ENCODE measurements at places on chromosomes 5 and 9. TPM values are rescaled to one million over a fixed set of nuclear protein-coding genes. Genes with fewer than 3 reads are reported as not detected.

DNA sequence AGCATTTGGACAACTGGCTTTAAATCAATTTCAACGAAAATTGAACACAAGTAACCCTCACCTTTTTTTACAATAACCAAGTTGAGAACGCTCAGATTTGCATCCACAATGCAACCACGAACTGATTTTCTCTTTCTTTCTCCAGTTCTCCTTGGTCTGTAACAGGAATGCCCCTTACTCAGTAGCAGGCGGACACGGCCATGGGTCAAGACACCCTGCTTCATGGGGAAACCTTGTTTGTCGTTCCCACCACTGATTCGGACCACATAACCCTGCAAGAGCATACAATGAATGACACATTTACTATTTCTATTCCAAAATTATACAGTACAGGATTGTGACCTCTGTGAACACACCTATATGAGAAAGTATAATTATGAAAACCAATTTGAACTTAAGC, 1.4 kb downstream of the RPS6 start:
- no peaks in the 10 kb centered on the region for H3K27me3 ChIP-seq
- DNase-seq, result no peak
- H3K4me3 ChIP-seq, result peak overlapping the region; percentile 60
- no peak overlapping the region for H3K27ac ChIP-seq
- no peaks in the 10 kb centered on the region for H3K36me3 ChIP-seq

The HARS1 gene
- polyA plus RNA-seq, result 58.6 TPM

DNA sequence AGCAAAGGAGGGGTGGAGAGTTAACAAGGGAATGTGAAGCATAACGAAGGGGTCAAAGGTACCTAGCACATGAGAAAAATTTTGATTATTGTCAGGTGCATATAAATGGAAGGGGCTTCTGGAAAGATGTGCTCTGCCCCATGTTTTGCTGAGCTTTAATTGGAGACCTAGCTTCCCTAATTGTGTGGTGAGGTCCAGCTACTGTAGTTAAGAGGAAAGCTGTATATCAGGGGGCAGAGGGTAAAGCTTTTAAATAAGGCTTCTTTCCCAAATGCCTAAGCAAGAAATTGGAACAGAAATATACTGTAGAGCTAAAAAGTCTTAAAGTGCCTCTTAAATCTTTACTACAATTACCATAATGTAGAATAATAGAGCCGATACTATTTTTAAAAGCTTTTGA, 267.2 kb downstream of the MAT2B start:
- no peak for DNase-seq
- H3K4me1 ChIP-seq, result no peaks in the 10 kb centered on the region

The HBEGF gene
- polyA plus RNA-seq, result 50.7 TPM

The GFI1B gene
- 0.06 TPM for polyA plus RNA-seq

GRCh38 chr5:73418244-73418691, 30.3 kb downstream of the FOXD1 start:
- DNase-seq, result no peak
- no peak overlapping the region for H3K4me3 ChIP-seq
- no peak overlapping the region for H3K27ac ChIP-seq
- peaks cover 94% of the 10 kb centered on the region for H3K27me3 ChIP-seq

DNA sequence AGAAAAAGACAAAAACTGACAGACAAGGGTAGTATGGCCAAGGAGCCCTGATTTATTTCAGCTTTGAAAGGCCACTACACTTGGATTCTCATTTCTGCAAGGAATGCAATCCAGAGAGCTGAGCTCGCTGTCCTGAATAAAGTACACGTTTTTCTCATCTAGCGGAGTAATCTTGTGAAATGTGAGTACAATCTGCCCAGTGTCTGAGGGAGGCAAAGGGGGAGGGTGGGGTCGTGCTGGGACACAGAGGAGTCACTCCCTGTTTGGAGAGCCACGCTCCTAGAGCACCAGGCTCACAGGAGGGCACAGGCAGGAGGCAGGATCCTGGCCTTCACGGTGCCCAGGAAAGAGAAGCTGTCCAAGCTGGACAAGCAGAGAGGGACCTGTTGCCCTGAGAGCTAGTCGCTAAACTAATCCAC, 51.0 kb upstream of the IFNK start:
- H3K4me1 ChIP-seq, result no peaks in the 10 kb centered on the region
- H3K36me3 ChIP-seq, result no peaks in the 10 kb centered on the region

The PCDHA4 gene
- not detected for polyA plus RNA-seq

DNA sequence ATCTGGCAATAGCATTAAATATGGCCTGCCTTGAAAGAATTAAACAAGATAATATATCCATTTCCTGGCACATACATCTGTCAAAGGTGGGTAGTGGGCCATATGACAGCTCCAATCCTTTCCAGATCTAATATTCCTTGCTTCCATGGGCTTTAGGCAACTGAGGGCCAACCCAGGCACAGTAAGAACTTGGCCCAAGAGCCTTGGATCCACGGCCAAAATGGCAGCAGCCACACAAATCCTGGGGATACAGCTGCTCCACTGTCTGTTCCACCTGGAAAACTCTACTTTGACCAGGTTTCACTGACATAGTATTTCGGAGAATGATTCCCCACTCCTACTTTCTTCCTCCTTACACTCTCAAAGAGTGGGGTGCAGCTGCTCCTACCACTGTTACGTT, 13.3 kb downstream of the HAVCR1 start:
- H3K27me3 ChIP-seq, result no peaks in the 10 kb centered on the region
- no peaks in the 10 kb centered on the region for H3K36me3 ChIP-seq
- H3K4me1 ChIP-seq, result no peaks in the 10 kb centered on the region
- no peak overlapping the region for H3K4me3 ChIP-seq
- H3K27ac ChIP-seq, result peak overlapping the region; percentile 41

- no peak overlapping the region for H3K27ac ChIP-seq
- H3K27me3 ChIP-seq, result no peaks in the 10 kb centered on the region
- H3K36me3 ChIP-seq, result no peaks in the 10 kb centered on the region
- H3K4me3 ChIP-seq, result no peak overlapping the region
- DNase-seq, result no peak
- H3K4me1 ChIP-seq, result no peaks in the 10 kb centered on the region
These were observed 17.7 kb downstream of the RFX3 start for GRCh38 chr9:3508078-3508431.

DNA sequence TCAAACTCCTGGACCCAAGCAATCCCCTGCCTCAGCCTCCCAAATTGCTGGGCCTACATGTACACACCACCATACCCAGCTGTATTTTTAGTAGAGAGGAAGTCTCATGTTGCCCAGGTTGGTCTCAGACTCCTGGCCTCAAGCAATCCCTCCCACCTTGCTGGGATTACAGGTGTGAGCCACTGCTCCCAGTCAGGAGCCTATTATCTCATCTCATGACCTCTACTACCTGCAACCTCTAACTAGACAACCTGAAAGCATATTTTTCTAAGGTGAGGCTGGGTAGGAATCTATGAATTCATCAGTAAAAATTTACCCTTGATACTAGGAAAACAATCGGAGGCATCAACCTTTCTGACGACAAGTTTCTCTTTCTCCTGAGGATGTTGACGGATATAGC, 10.0 kb downstream of the FAM13B start:
- H3K4me1 ChIP-seq, result peaks cover 16% of the 10 kb centered on the region
- no peaks in the 10 kb centered on the region for H3K27me3 ChIP-seq
- H3K4me3 ChIP-seq, result no peak overlapping the region
- no peak for DNase-seq
- H3K36me3 ChIP-seq, result peaks cover 17% of the 10 kb centered on the region
- no peak overlapping the region for H3K27ac ChIP-seq

- DNase-seq, result no peak
- no peaks in the 10 kb centered on the region for H3K36me3 ChIP-seq
- H3K4me3 ChIP-seq, result no peak overlapping the region
- no peaks in the 10 kb centered on the region for H3K4me1 ChIP-seq
These were observed 810.5 kb downstream of the DNAH5 start for GRCh38 chr5:13133951-13134350.

DNA sequence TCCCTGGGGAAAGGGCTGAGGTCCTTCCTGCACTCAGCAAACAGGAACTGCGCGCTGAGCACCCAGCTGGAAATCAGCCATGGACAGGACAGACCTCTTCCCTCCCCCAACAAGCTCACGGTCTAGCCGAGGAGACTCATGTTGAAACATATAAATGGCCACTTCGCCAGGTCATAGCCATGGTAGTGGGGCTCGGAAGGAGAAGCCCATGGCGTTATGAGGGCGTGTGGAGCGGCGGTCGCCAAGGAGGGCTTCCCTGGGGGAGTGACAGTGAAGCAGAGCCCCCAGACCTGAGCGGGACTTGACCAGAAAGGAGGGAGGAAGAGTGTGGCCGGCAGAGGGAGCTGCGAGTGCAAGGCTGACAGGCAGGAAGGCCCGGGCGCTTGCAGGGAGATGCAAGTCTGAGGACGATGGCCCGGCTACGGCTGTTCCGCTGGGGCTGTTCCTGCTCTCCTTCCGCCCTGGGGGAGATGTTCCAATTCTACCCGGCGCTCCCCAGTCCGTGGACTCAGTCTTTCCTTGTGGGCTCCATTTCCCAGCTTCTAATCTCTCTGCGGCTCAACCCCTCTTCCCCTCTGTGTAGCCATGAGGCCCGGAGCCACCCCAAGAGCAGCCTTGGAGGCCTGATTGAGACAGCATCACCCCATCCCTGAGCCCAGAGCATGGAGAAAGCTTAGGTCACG, 43.9 kb upstream of the PRRC2B start:
- no peak overlapping the region for H3K27ac ChIP-seq
- H3K36me3 ChIP-seq, result no peaks in the 10 kb centered on the region
- H3K4me1 ChIP-seq, result peaks cover 12% of the 10 kb centered on the region
- H3K4me3 ChIP-seq, result peak overlapping the region; percentile 49
- peak; percentile 96 for DNase-seq

The GARIN3 gene
- not detected for polyA plus RNA-seq

Measured in heart left ventricle (tissue), 16 donors.